ENCODE measurements at places on chromosomes 7 and 10. TPM values are rescaled to one million over a fixed set of nuclear protein-coding genes. Genes with fewer than 3 reads are reported as not detected.

DNA sequence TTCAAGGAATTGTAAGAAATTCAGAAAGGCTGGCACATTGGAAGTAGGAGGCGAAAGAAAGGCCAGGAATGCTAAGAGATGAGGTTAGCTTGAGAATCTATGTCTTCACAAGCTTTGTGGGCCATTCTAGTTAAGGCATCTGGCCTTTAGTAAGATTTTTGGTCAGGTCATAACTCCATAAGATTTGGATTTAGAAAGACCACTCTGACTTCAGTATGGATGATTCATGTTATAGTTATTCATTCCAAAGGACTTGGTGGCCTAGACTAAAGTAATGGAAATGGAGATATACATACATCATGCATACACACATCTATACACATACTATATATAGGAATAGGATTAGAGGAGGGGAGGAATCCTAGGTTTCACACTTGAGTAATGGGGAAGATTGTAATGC, 77.5 kb downstream of the SEPTIN7 start:
- no peak overlapping the region for H3K27ac ChIP-seq
- no peak for DNase-seq
- no peaks in the 10 kb centered on the region for H3K4me1 ChIP-seq
- no peaks in the 10 kb centered on the region for H3K27me3 ChIP-seq
- H3K36me3 ChIP-seq: peaks cover 25% of the 10 kb centered on the region

DNA sequence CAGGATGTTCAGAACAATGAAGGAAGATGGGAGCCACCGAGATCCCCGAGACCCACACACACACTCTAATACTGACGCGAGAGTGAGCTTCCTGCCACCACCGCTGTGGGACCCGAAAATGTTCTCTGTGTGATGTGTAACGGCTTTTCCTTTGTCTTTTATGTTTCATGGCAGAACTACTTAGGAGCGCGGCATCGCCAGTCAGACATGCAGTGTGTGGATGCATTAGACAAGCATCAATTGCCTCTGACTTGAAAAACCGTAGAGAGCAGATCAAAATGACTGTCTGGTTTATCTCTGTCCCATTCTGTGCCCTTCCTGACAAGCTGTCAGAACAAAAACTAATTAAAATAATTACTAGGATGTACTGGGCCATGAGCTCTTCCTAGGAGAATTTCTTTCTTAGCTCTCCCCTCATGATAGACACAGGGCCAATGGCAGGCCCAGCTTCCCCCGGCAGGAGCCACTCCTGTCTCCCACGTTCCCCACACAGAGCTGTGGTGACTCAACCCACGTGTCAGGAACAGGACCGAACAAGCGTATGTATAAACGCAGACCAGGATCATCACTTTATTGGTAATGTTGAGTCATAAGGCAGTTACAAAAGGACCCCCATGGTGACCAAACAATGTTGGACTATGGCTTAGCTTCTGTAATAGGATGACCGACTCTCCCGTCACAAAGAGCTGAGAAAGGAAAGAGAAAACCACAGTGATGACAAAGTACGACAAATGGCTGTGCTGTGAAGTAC, 705.0 kb downstream of the PARD3 start:
- no peaks in the 10 kb centered on the region for H3K4me1 ChIP-seq
- H3K27me3 ChIP-seq: peaks cover 2% of the 10 kb centered on the region
- H3K4me3 ChIP-seq: no peak overlapping the region
- no peak for DNase-seq
- H3K36me3 ChIP-seq: no peaks in the 10 kb centered on the region

DNA sequence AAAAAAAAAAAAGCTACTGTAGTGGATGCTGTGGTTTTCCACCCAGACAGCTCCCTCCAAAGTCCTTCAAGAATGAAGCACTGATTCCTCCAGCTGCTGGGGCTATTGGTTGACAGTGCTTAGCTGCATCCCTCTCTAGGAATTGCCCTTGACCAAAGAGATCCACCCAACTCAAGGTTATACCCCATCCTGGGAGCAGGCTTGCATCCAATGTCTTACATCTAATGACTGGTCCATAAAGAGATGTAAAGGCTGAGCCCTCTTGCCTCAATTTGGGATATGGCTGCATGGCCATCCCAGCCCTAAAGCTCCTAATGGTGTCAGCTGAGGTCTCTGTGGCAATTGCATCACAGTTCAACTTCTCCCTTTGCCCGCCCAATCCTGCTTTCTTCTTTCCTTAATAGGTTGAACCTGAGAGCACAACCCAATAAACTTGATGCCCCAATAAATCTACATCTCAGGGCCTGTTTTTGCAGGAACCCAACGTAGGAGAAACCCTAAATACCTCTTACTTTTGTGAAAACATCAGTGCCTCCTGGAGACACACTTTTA, 4.4 kb downstream of the GPR37 start:
- H3K36me3 ChIP-seq: no peaks in the 10 kb centered on the region
- no peak overlapping the region for H3K27ac ChIP-seq
- H3K27me3 ChIP-seq: peaks cover 7% of the 10 kb centered on the region
- H3K4me1 ChIP-seq: peaks cover 22% of the 10 kb centered on the region

DNA sequence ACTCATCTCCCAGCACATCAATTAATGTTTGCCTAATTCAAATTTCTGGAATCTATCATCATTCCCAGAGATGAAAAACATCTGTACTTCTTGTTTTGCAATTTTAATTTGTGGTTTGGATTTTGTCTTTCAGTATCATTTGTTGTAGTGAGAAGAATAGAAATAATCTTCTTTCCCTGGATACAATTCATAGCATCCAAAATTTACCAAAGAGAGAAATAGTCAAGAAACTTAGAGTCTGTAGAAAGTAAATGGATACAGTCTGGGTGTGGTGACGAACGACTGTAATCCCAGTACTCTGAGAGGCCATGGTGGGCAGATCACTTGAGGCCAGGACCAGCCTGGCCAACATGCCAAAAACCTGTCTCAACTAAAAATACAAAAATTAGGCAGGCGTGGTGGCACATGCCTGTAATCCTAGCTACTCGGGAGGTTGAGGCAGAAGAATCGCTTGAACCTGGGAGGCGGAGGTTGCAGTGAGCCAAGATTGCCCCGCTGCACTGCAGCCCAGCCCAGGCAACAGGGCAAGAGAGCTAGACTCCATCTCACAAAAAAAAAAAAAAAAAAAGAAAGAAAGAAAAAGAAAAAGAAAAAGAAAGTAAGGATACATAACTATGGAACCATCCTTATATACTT, 193.0 kb downstream of the RELN start:
- H3K4me1 ChIP-seq: no peaks in the 10 kb centered on the region
- H3K27ac ChIP-seq: no peak overlapping the region
- no peak for DNase-seq
- no peaks in the 10 kb centered on the region for H3K27me3 ChIP-seq
- H3K36me3 ChIP-seq: no peaks in the 10 kb centered on the region
- H3K4me3 ChIP-seq: no peak overlapping the region

DNA sequence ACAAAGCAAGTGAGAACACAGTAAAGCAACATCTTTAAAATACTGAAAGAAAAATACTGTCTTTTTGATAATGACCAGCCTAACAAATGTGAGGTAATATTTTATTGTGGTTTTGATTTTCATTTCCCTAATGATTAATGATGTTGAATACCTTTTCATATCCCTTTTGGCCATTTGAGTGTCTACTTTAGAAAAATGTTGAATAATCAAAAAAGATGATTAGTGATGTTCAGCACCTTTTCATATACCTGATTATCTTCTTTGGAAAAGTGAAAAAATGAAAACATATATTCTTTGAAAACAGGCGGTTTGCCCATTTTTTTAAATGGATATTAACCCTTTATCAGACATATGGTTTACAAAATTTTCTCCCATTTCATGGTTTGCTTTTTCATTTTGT, 32.2 kb upstream of the EPHB6 start:
- H3K4me3 ChIP-seq: no peak overlapping the region
- no peak overlapping the region for H3K27ac ChIP-seq
- DNase-seq: no peak
- peaks cover 3% of the 10 kb centered on the region for H3K27me3 ChIP-seq
- peaks cover 2% of the 10 kb centered on the region for H3K36me3 ChIP-seq
- H3K4me1 ChIP-seq: no peaks in the 10 kb centered on the region

DNA sequence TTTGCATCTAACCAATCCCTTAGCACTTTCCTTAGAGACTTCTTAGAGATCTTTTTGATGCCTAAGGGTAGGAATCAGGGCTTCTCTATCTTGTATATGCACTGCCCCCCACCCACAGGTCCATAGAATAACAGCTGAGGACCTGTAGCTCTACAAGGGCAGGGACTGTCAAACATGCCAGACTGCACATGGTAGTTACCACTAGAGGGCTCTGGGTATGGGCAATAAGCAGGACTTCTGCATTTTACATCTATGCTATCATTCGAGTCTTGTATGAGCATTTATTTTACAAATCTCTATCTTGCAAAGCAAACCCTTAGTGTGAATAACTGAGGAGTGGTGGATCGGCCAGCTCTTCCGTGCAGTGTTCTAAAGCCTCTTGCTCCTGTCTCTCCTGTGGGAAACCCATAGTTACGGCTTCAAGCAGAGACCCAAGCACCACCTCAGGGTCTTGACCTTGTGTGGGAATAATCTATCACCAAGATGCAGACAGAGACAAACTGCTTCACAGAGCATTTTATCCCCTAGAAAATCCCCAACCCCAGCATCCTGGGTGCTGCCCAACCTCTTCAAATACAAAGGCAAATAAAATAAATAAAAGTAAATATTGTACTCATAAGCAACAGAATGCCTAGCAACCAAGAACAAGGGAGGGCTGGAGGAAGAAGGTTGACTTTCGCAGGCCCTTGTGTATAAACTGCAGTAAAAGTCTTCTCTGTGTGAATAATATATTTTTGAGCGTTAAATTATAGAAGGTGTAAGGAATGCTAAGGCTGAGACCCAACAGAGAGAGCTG, 219.3 kb downstream of the WDR11 start:
- no peaks in the 10 kb centered on the region for H3K4me1 ChIP-seq
- no peak for DNase-seq
- peaks cover 4% of the 10 kb centered on the region for H3K27me3 ChIP-seq
- no peak overlapping the region for H3K27ac ChIP-seq

DNA sequence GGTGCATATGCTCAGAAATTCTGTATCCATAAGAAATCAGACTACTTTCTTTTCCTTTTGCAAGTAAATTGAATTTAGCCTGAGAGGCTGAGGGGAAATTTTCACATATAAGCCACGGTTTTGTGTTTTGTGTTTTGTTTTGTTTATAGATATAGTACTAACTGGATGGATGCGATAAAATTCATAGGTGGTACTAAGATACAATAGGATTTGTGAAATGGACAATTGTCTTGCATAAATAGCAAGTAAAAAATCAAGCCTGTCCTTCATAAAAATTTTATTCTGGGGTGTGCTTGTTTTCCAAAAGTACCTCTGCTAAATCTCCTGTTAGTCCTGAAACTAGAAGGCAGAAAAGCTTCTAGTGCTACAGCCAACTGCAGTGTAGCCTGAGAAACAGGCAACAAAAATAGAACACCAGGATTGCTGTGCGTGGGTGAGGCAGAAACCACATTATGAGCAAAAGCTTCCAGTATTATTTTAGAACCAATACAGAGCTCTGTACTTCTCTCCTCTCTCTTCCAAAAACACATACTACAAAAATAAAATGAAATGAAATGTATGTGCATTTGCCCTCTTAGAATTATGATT, 634 bp upstream of the HDAC9 start:
- H3K4me1 ChIP-seq: no peaks in the 10 kb centered on the region
- H3K36me3 ChIP-seq: no peaks in the 10 kb centered on the region
- H3K4me3 ChIP-seq: no peak overlapping the region
- H3K27ac ChIP-seq: no peak overlapping the region
- no peak for DNase-seq
- H3K27me3 ChIP-seq: no peaks in the 10 kb centered on the region

GRCh38 chr7:106059556-106059955, 52.6 kb downstream of the SYPL1 start:
- H3K27me3 ChIP-seq: no peaks in the 10 kb centered on the region
- DNase-seq: no peak
- H3K36me3 ChIP-seq: no peaks in the 10 kb centered on the region
- no peaks in the 10 kb centered on the region for H3K4me1 ChIP-seq
- no peak overlapping the region for H3K4me3 ChIP-seq

GRCh38 chr10:60194421-60194820, 195.3 kb downstream of the ANK3 start:
- no peaks in the 10 kb centered on the region for H3K4me1 ChIP-seq
- no peak overlapping the region for H3K4me3 ChIP-seq
- H3K27me3 ChIP-seq: no peaks in the 10 kb centered on the region
- H3K27ac ChIP-seq: no peak overlapping the region

GRCh38 chr10:114694752-114695151, 36.7 kb upstream of the ABLIM1 start:
- H3K27me3 ChIP-seq: no peaks in the 10 kb centered on the region
- no peak overlapping the region for H3K4me3 ChIP-seq
- H3K36me3 ChIP-seq: no peaks in the 10 kb centered on the region
- H3K27ac ChIP-seq: no peak overlapping the region

DNA sequence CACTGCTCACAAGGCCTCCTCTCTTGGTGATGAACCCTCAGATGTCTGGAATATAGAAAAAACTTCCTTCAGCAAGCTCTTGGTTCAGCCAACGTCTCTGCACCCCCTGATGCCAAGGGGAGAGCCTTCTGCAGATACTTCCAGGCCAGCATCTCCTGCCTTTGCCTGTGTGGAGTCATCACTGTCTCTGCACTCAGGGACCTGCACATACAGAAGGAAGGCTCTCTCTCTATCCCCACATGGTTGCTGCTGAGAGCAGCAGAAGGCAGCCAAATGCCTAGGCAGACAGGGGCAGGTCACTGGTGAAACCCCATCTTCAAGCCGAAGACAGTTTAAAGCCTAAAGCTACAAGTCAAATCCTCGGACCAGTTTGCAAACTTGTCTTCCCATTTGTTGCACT, 137.6 kb downstream of the WDR11 start:
- no peak overlapping the region for H3K4me3 ChIP-seq
- H3K4me1 ChIP-seq: no peaks in the 10 kb centered on the region
- DNase-seq: no peak
- no peaks in the 10 kb centered on the region for H3K36me3 ChIP-seq
- H3K27ac ChIP-seq: no peak overlapping the region

- no peak overlapping the region for H3K4me3 ChIP-seq
- H3K27ac ChIP-seq: no peak overlapping the region
- no peaks in the 10 kb centered on the region for H3K4me1 ChIP-seq
- no peaks in the 10 kb centered on the region for H3K27me3 ChIP-seq
- H3K36me3 ChIP-seq: no peaks in the 10 kb centered on the region
- no peak for DNase-seq
Measured at GRCh38 chr7:19369806-19370205, 224.6 kb upstream of the FERD3L start.

DNA sequence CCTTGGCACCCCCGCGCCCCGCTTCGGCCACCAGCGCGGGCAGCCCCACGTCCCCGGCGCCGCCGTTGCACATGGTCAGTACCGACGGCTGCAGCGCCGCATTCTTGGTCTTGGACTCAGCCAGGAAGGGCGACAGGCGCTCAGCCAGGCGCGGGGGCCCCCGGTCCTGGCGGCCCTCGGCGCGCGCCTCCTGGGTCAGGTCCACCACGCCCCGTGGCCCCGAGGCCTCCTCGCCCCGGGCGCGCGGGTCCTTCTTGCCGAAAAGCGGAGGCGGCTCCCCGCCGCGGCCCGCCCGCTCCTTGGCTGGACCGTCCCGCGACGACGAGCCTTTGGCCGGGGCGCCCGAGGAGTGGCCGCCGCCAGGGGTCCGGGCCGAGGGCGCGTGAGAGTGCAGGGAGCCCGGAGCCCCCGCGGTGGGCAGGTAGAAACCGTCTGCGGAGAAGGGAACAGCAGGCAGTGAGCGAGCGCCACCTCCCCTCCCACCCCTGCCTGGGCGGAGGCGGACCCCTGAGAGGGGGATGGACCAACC, 34.7 kb downstream of the TNRC18 start:
- DNase-seq: no peak
- H3K4me1 ChIP-seq: peaks cover 37% of the 10 kb centered on the region
- peaks cover 21% of the 10 kb centered on the region for H3K36me3 ChIP-seq
- H3K27me3 ChIP-seq: no peaks in the 10 kb centered on the region

The CYP3A4 gene
- 0.66 TPM for total RNA-seq

The SLC18A2 gene
- total RNA-seq: 2.9 TPM

The KCNIP2 gene
- 3.2 TPM for total RNA-seq

The PRRT4 gene
- total RNA-seq: 0.85 TPM

The DNAH11 gene
- 0.06 TPM for total RNA-seq

The KNDC1 gene
- 0.30 TPM for total RNA-seq

The CRYGN gene
- total RNA-seq: 1.0 TPM

The MRPL32 gene
- total RNA-seq: 41.2 TPM

The PLPP4 gene
- total RNA-seq: not detected
